ENCODE measurements at places on chromosomes 1 and 21.

DNA sequence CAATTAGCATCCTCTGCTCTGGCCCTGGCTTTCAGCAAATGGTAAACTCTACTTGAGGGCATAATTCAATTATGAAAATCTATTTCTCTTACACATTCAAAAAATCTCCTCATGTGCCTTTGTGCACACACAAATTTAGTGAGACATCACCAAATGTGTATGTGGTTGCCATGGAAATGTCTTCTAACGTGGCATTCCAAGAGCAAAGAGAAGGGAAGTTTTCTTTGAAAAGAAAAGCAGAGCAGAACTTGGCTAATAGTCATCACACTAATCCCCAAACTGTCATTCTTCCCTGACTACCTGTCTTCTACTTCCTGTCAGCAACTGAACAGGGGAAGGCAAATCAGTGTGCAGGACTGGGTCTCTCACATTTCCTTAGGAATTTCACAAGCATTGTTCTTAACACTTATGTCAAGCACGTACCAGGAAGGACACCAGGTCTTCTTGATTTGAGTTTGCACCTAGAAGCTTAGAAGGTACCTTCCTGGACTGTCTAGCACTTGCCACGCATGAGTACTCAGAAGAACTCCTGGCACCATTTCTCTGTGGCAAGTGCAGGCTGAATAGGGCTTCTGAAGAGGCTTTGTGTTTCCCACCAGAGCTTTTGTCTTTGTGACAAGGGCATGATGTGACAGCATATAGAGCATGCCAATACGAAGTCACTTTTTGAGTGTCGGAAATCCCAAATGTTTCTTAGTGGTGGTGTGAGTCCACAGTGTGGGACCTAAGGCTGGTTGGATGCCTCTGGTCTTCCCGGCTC lies 32.3 kb downstream of the MAN1C1 start:
- DNase-seq: no peak

GRCh38 chr1:53076165-53076564 lies 14.2 kb downstream of the PODN start:
- no peak for DNase-seq

GRCh38 chr1:163924041-163924440 lies 602.3 kb downstream of the NUF2 start:
- DNase-seq: no peak

DNA sequence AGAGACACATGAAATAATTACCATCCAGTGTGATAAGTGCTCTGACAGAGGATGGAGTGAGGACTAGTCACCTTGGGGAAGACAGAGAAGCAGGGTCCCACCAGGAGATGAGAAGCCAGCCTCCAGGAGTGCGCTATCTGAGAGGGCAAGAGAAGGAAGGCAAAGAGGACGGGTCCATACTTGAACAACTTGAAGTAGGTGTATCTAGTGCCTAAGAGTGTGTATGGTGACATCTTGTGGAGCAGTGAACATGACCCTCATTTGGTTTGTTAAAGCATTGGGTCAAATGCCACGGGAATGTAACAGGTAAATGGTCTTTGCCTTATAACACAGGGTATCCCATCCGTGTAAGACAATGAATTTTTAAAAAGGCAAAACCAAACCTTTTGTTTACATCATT lies 39.8 kb downstream of the MRPL39 start:
- DNase-seq: no peak

DNA sequence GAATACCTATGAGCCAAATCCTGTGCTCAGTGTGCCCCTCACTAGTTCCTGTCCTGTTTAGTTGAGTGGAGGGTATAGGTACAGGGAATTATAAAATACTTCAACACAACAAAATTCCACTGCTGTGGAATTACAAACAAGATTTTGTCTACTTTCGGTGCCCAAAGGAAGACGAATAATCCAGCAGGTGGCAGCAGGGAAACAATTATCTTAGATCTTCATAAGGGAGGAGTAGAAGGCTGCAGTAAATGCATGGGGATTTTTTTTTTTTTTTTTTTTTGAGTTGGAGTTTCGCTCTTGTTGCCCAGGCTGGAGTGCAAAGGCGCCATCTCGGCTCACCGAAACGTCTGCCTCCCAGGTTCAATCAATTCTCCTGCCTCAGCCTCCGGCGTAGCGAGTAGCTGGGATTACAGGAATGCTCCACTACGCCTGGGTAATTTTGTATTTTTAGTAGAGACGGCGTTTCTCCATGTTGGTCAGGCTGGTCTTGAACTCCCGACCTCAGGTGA lies 2.0 kb upstream of the PIP5K1A start:
- DNase-seq: no peak

DNA sequence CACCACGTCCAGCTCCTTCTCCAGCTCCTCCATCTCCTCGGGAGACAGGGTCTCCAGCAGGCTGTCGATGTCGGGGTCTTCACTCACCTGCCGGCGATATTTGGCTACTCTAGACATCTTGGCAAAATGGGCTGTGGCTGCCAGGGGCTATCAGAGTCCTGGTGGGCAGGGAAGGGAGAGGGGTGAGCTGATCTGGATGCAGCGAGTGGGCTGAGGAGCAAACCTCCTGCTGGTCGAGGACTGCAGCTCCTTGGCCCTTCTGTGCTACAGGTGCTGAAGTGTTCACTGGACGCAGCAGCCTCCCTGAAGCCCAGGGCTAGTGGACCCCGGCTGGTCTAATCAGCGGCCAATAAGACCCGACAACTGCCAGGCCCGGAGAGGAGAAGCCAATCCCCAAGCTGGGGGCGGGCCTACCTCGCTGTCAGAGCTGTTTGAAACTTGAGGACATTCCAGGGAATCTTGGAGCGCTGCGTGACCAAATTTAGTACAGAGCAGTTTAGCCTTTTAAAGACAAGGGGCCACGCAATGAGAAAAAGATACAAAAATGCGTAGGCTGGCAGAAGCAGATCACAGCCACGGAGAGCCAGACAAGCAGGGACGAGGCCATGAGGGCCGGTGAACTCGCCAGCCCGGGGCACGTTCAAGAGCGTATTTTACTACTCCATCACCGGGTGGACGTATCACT lies at the start of gene LMOD1:
Gene LMOD1 (minus strand): TSS at position 325 of the 685 bp plus-strand sequence. CDS start 208 bp downstream, at position 117.
- peak; percentile 44 for DNase-seq

DNA sequence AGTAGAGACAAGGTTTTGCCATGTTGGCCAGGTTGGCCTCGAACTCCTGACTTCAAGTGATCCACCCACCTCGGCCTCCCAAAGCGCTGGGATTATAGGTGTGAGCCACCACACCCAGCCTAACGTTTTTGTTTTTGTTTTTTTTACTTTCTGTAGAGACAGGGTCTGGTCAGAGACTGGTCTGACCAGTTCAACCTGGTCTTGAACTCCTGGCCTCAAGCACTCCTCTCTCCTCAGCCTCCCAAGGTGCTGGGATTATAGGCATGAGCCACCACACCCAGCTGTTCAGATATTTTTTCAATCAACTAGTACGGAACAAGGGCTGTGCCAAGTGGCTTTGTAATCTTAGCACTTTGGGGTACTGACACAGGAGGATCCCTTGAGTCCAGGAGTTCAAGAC lies 209.5 kb downstream of the RERE start:
- no peak for DNase-seq

- DNase-seq: no peak
Observed at GRCh38 chr1:220224033-220224432, 48.2 kb downstream of the RAB3GAP2 start.

- DNase-seq: no peak
Observed at GRCh38 chr21:40208206-40208947, 341.1 kb downstream of the PCP4 start.

GRCh38 chr1:16418823-16419425 lies 18.3 kb downstream of the SPATA21 start:
- DNase-seq: no peak

- no peak for DNase-seq
Observed at GRCh38 chr21:16509476-16509875, 779.7 kb downstream of the USP25 start.

- DNase-seq: no peak
Observed at GRCh38 chr1:196557797-196558196, 50.4 kb downstream of the KCNT2 start.

DNA sequence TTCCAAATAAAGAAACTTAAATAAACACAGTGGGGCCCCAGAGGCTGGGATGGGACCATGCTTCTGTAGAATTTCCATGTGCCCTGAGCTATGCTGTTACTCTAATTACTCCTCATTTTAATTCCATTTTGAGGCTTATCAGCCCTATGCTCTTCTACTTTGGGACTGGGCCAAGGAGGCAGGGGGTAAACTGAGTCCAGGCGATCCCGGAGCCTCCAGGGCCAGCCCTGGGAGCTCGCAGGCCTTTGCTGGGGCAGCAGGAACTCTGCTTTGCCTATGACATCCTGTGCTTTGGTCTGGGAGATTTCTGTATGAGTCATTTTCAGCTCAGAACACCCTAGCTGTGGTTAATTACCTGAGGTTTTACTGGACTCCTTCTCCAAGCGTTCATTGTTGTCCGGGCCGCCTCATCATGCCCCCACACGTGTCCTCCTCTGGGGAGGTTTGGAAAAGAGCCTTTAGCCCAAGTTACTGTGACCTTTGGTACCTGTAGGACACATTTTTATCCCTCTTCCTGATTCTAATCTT lies 95.7 kb downstream of the RHOU start:
- no peak for DNase-seq

DNA sequence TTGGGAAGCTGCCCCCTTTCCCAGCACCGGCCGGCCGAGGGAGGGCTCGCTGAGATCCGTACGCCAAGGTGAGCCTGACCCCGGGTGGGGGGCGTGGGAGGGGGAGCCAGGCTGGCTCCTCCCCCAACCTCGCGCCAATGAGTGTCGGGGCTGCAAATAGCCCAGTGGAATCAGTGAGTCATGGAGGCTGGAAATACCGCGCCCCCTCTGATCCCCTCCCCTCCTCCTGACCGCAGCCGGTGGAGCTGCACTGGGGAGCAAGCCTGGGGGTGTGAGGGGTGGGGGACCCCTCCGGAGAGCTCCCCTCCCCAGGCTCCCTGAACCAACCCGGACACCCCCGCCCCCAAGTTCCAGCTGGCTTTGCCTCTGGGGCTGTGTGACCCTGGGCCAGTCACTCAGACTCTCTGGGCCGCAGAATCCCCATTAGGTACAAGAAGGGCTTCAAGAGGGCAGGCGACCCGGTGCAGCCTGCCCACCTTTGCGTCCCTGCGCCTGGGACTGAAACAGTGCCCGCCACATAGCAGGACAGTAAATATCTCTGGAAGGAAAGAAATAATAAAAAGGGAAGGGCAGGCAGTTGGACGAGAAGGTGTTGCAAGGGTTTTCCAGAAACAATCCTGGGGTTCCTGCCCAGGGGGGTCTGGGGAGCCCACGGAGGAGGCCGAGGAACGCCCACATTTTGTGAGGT lies 4.5 kb downstream of the HSPB7 start:
- peak; percentile 82 for DNase-seq

- DNase-seq: no peak
Observed at GRCh38 chr1:117734403-117734802, 128.6 kb downstream of the TENT5C start.
